ENCODE measurements at places on chromosomes 1 and 21.

- no peak for DNase-seq
These were observed 111.5 kb downstream of the CAPN8 start for GRCh38 chr1:223553957-223554356.

DNA sequence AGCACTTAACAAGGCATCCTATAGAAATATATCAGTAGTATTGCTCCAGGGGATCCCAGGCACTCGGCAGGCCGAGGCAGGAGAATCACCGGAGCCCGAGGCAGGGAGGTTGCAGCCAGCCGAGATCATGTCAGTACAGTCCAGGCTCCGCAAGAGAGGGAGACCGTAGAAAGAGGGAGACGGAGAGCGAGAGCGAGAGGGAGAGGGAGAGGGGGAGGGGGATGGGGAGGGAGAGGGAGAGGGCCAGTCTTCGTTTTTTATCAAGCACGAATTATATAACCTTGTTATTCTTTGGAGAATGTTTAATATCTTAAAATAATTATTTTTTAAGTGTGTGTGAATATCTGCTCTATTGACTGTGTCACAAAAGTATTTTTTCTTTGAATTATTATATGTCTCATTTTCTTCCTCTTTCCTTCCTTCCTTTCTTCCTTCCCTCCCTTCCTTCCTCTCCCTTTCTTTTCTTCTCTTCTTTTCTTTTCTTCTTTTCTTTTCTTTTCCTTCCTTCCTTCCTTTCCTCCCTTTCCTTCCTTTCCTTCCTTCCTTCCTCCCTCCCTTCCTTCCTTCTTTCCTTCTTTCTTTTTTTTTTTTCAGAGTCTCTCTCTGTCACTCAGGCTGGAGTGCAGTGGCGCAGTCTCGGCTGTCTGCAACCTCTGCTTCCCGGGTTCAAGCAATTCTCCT, 233.7 kb downstream of the SRGAP2C start:
- no peak for DNase-seq

DNA sequence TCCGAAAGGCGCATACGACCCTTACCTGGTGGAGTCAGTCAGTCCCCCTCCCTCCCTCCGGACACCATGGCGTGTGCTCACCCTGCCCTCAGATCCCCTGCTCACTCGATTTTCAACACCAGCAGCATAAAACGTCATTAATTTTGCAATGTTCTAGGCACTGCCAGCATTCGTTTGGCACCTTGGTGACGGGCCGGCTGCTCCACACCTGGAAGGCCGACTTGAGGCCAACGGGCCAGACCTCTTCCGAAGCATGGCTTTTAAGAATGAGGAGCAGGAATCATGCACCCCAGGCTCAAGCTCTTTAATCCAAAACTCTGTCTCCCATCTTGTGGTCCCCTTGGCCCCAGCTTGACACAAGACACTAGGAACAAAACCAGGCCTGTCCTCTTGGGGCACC, 33.1 kb downstream of the NPHP4 start:
- DNase-seq, result no peak

- no peak for DNase-seq
These were observed 60.4 kb downstream of the CAPN2 start for GRCh38 chr1:223772771-223773160.

DNA sequence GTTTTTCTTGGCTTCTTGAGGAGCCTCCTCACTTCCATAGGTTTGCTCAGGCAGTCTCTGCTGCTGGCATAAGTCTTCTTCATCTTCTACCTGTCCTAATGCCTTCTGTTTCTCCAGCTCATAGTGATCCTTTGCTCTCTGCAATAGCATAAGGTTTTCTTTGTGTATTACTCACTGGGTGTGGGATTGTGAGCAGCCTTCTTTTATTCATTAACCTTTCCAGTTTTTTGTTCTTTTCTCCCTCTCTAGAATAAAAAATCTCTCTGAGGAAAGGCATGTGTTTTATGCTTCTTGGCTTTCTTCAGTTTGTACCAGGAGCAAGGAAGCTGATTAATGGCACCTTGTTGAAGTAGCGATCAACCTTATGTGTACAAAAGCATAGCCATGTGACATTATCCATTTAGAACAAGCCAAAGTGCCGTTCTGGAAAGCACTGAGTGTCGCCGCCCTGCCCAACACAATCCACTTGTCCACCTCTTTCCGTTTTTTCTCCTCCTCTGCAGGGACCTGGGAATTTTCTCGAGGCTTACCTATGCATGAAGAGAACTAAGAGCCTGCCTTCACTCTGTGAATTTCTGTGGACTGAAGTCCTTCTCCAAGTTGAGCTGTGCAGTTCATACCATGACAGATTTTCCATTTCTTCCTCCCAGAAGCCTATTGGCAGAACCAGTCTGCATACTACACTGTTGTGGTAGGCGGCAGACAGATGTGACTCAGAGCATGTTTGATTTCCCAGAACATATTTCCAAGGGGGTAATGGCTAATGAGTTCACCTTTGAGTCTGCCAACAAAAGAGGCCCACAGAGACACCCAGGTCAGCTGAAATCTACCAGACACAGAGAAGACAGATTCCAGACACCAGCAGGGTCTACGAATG, 39.0 kb downstream of the DPT start:
- DNase-seq, result no peak

GRCh38 chr1:56508523-56508983, 70.8 kb downstream of the PLPP3 start:
- no peak for DNase-seq

- DNase-seq, result no peak
These were observed 801.7 kb upstream of the BRINP3 start for GRCh38 chr1:191279266-191279800.

- DNase-seq, result no peak
These were observed 10.5 kb downstream of the RAB4A start for GRCh38 chr1:229281339-229281926.

GRCh38 chr1:33338440-33339211, 17.7 kb upstream of the A3GALT2 start:
- DNase-seq, result no peak

DNA sequence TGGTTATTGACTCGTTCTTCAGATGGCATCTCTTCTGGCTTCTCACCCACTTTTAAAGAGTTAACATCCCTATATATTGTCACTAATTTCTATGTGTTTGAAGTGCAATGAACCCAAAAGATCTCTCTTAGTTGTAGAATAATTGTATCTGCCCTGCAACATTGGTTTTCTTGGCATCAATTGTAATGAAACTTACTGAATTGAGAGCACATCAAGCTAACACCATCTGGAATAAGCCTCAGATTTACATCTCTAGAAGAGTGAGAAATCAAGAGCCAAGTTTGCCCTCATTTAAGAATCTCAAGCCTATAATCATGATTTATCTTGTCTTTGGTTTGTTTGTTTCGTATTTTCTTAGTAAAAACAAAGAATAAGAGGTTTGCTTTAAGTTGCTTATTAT, 372.6 kb upstream of the LRRC7 start:
- no peak for DNase-seq

DNA sequence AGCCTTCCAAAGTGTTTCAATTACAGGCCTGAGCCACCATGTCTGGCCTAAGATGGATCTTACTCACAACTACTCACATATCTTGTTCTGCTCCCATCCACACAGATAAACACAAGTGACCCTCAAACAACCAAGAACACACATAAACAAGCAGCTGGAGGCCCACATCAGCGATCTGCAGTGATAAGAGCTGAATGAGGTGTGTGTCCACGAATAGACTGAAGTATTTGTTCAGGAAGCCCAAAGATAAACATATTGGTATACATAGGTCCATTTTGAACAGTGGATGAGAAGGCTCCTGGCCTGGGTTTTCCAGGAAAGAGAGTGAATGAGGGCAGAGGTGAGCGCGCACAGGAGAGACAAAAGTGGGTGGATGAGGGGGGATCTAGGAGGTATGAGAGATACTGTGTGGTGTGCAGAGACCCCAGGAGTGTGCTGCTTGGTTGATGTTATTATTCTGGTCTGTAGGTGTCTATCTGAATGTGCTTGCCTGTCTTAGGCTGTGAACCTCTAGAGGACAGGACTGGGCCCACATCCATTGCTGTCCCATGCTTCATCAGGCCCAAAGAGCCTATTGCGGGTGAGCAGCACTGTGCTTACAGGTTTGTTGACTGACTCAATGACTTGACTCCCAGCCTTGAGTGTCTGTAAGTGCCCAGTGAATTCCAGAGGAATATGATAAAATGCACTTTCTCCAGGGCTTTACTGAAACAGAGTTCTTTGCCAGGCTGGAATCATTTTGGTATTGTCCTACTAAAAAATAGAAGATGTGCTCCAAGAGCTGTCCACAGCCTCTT, 79.9 kb upstream of the ATP1A1 start:
- DNase-seq, result no peak

DNA sequence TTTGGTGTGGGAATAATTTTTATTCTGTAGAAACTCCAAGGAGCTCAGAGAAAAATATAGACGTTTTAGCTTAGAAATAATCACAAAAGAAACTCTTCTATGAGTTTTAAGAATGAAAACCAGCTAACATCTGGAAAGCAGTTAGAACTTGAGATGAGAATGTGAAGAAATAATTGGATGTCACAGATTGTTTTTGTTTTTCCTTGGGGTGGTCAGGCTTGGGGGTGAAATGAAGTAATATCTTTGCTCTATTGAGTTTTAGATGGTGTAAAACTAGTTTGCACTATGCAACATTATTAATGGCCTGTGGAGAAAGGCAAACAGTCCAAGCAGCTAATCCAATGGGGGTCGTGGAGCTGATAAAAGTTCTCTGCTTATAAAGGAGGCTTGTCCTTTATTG, 101.2 kb downstream of the FMN2 start:
- DNase-seq, result no peak

DNA sequence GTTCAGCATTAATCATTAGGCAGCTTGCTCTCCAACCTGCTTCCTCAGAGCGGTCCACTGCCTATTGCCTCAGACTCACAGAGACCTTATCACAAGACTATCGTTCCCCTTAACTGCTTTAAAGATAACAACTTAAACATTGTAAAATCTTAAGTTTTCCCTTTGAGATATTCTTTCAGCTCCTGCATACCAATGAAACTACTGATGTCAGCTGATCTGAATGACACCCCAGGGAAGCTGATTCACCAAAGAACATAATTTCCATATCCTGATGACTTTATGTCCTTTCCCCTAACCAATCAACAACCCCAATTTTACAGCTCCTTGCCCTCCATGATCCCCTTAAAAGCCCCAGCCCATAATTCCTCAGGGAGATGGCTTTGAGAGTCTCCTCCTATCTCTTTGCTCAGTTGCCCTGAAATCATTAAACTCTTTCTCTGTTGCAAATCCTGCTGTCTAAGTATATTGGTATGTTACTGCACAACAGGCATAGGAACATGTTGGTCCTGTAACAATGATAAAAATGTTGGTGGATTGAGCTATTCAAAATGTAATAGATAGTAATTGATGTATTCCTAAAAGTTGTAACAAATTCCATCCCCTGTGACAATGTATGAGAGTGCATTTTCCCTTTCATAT, 621.4 kb upstream of the RGS18 start:
- no peak for DNase-seq

- DNase-seq, result no peak
These were observed 75.8 kb downstream of the TRIM33 start for GRCh38 chr1:114435088-114435715.

DNA sequence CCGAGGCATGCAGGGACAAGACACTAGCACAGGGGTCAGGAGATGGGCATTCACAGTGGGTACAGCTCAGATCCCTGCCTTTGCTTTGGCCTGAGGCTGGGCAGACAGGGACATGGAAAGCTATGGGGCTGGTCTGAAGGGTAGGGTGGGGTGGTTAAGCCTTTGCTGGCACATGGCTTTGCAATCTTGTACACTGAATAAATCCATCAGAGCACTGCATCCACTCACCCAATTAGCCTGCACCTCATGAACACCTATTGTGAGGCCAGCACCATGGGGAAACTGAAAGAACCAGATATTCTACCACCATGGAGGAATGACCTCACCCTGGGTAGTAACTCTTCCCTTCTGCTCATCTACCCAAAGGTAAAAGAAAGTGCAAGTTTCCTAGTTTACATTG, 199.6 kb upstream of the LMO4 start:
- no peak for DNase-seq

DNA sequence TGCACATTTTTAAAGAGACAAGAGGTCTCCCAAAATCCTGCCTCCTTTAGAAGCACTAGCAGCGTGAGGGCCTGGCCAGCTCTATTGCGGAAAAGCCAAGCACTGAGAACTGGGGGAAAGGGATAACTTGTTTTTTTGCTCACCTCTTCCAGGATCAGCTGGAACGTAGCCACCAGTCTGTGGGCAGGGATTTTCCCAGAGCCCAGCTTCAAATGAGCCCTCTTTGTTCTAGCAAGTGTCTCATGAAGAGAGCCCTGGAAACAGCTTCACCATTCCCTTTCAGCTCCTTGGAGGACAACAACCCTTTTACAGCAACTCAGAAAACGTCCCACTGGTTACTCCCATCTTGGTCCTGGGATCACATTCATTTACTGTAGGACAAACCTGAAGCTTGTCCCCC, 195.4 kb downstream of the LMX1A start:
- no peak for DNase-seq

DNA sequence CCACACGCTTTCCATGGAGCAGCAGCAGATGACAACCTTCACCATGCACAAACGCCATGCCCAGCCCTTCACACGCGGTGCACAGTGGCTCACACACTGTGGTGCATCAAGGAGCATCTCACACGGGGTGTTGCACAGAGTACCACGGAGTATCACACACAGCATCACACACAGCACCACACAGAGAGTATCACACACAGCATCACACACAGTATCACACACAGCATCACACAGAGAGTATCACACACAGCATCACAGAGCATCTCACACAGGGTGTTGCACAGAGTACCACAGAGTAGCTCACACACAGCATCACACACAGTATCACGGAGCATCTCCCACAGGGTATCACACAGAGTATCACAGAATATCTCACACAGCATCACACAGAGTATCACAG, 122.2 kb upstream of the RAB4A start:
- no peak for DNase-seq

DNA sequence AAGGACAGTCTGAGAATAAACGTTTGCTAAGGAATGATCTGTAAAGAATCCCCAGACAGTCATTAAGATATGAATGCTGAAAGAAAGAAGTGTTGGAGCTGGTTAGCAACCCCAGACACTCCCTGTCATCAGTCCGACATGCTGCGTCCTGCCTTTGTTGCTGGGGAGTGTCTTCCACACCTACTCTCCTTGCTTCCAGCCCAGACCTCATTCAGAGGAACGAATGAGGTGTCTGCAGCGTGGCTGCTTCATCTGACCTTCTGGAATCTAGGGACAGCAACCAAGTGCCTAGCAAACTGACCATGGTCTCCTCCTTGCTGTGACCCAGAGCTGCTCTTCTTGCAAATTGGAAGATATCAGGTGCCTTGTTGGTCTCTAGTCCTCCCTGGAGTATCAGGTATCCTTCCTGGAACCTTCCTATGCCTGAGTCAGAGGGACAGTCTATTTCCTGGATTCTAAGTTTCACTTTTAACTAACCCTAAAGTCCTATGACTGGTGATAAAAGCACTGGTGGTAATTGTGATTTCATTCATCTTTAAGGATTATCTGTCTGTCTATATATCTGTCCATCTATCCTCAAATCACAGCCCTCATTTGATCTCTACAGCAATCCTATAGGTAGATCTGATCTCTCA, 45.3 kb downstream of the NFASC start:
- DNase-seq, result no peak

GRCh38 chr1:56533197-56533596, 46.2 kb downstream of the PLPP3 start:
- no peak for DNase-seq

GRCh38 chr1:235532360-235532759, 28.1 kb upstream of the B3GALNT2 start:
- DNase-seq, result no peak

- DNase-seq, result no peak
These were observed 30.9 kb downstream of the ADAMTS5 start for GRCh38 chr21:26935977-26936376.

All from common myeloid progenitor, CD34-positive (primary cell).